Fibroblast of skin of back (primary cell): ENCODE measurements at places on chromosomes 2 and 18.
A peak's percentile ranks its signal among the peaks of the same experiment; 100 is the strongest.

DNA sequence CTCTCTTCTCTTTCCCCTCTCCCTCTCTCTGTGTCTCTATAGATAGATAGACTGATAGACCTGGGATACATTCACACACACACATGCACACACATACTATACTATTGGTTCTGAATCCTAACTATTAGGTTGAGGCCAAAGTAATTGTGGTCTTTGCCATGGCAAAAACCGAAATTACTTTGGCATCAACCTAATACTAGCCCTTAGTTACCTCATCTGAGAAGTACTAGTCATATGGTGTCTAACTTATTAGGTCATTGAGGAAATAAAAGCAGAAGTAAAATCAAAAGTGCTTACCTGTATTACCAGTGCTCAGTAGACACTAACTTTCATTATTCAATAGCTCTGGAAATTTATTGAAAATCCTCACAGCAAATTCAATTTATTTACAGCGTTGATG is 451.5 kb downstream of the EPHA4 start:
- DNase-seq, result no peak

GRCh38 chr18:44943311-44943881 is 262.7 kb downstream of the SETBP1 start:
- peak; percentile 95 for DNase-seq

- no peak for DNase-seq
These were observed 42.0 kb downstream of the TTC39C start for GRCh38 chr18:24056506-24056905.

GRCh38 chr18:50686409-50686808 is 126.5 kb downstream of the MAPK4 start:
- DNase-seq, result no peak

DNA sequence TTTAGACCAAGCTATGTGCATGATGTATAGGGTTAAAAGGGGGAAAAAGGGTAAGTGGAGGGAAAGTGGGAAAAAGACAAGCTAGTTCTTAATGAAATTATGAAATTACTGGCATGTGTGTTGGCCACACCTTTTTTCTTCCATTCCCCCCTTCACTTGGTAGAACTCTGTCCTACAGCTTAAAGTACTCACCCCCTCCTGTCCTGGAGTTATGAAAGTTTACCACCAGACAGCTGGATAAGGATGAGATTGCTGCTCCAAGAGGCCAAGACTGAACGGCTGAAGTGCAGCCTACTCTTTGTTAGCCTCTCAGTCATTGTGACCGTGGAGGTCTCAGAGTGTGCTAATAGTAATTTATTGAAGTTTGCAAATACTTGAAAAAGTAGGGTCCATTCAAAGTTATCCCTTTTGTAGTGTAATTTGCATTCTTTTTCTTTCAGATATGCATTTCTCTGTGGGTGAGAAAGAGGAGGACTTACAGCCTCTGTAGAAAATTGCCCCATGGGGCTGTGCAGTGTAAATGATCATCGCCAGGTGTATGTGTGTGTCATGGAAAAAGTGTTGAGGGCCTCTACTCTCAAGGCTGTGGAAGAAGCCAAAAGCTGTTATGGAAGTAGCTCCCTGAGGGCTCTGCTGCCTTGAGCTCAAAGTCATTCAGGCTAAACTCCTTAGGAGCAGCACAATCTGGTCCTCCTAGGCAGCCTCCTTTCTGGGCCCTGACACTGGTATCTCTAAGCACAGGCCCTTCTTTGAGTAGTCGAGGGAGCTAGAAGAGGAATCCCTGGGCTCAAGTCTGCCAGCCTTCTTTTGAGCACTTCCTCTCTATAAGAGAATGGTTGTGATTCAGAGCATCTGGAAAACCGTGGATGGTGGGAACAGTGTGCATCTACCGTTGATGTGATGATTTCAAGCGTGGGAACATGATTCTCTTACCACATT is 46.2 kb downstream of the LHCGR start:
- DNase-seq, result no peak

GRCh38 chr2:144495227-144496091 is 24.5 kb downstream of the ZEB2 start:
- no peak for DNase-seq
